Stimulated activated CD4-positive, alpha-beta T cell treated with anti-CD3 and anti-CD28 coated beads, Interleukin-12 subunit alpha, Interleukin-12 subunit beta, amount 100 ng/mL, for 24 hours (primary cell): ENCODE measurements at places on chromosomes 6 and 20.

- no peak for DNase-seq
These were observed 10.5 kb upstream of the FAM83C start for GRCh38 chr20:35302421-35303335.

DNA sequence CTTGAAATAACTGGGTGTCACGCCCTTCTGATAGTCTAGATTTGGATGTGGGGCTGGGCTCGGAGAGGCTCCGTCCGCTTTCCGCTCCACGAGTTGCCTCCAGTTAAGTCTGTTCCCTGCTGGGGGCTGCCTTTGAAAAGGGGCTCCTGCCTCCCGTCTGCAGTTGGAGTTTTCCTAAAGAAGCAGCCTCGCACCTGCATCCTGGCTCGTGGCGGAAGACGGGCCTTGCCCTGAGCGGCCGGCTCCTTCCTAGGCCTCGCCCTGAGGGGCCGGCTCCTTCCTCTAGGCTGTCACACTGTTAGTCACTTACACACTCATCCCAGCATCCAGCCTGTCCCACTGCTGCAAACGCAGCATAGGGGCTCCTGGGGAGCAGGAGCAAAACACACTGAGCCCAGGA lies 74.4 kb downstream of the SMOC2 start:
- DNase-seq = no peak

- DNase-seq = no peak
These were observed 67.8 kb upstream of the RALY start for GRCh38 chr20:33925867-33926266.

DNA sequence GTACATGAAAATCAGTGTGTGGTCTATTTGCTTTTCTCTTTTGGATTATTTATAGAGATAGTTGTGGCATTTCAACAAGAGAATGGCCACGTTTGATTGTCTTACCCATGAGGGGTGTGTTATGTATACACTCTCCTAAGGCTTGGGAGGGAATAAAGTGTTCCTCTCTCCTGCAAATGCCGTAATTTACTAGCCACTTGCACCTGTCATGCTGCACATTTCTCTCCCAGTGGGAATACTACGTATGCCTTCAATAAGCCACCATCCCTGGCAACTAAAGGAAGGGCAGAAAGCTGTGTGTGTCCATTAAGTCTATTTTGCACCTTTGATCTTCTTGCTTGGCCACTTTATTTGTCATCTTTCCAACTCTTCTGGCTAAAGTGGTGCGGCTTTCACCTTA lies 541.2 kb downstream of the QKI start:
- DNase-seq = no peak

DNA sequence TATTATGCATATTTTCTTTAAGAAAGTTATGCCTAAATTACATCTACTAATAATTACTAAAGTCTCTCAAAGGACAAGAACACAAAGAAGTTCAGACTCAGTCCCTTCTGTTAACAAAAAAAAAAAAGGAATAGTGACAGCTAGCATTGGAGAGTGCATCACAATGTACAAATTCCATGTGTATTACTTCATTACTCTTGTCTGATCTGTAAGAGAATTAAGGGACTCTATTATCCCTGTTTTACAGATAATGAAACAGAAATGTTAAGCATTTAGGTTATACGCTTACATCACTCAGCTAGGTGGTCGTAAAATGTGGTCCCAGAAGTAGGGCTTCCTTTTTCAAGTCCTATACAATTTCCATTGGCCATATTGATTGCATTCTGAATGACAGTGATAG lies 17.2 kb upstream of the VNN1 start:
- no peak for DNase-seq
